ENCODE measurements at places on chromosomes 5 and 9.

GRCh38 chr9:134939080-134939733, 21.5 kb upstream of the FCN1 start:
- DNase-seq: no peak

- DNase-seq: no peak
Observed at GRCh38 chr9:125948887-125949596, 201.9 kb downstream of the PBX3 start.

DNA sequence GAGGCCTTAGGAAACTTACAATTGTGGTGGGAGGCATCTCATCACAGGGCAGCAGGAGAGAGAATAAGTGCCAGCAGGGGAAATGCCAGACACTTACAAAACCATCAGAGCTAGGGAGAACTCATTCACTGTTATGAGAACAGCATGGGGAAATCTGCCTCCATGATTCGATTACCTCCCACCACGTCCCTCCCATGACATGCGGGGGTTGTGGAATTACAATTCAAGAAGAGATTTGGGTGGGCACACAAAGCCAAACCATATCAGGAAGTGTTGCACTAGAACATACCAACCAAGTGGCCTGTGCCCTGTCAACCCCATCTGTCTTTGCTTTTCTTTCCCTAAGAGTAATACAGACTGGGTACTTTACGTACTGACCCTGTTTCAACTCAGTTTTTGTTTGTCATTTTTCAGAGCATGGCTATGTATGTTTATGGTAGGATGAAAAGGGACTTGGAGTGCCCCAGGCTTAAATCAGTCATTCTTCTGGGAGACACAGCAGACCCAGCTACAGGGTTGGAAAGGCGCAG, 58.3 kb upstream of the TGFBR1 start:
- DNase-seq: no peak

DNA sequence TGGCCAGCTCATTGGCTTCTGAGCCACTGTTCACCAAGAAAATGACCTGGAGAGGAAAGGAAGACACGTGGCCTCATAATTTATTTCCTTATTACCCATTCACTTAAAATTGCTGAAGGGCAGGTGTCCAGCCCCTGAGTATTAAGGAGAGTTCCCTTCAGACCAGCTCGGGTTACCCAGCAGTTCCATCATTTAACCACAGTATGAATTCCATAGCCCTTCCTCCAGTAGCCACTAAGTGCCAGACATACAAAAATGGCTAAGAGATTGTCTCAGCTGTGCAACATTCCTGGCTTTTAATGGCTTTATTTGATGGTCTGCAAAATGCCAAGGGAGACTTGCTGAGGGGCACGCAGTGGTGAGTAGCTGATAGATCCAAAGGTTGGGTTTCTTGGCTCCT, 12.5 kb downstream of the AGXT2 start:
- no peak for DNase-seq

DNA sequence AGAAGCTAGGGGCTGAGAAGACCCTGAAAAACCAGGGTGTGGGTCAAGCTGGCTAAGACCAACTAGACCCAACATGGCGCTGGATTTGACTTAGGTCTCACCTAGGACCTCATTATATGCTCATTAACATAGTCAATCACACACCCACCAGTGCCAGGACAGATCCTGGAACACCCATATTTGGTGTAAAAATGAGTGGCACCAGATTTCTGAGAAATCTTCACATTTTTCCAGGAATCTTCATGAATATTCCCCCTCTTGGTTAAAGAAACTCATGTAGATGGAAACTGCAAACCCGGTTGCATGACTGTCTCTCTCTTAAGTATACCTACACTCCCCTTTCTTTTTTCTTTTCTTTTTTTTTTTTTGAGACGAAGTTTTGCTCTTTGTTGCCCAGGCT, 17.9 kb upstream of the RAB14 start:
- DNase-seq: no peak

DNA sequence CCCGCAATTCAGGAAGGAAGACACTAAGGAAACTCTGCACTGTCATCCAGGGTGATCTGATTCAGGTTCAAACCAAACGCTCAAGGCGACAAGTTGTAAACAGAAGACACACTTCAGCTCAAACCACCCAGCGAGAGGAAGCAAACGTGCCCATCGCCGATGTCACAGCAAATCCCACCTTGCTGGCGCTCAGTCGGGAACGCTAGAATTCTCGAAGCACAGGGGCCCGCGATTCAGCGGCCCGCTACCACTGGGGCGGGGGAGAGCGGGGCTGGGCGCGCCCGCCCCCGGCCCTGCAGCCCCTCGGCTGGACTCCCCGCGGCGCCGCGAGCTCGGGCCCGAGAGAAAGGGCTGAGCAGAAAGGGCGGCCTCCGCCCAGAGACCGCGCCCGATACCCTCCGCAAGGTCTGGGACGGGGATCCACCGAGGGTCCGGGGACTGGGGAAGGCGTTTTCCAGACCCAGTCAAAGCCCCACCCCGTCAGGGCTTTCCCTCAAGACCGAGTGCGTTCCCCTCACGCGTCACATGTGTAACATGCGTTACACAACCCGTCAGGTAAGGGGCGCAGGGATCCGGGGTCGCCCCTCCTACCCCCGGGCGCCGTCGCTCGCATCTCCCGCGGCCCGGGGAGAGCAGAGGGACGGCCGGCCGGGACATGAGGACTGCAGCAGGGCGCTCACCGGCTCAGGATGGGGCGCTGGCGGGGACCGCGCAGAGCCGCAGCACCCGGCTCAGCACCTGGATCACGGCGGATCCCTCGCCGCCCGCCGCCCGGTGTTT, 469 bp downstream of the AGTPBP1 start:
- no peak for DNase-seq

GRCh38 chr9:79591458-79591857, 19.7 kb downstream of the TLE4 start:
- DNase-seq: no peak

- no peak for DNase-seq
Observed at GRCh38 chr9:109506097-109506712, 8.1 kb upstream of the PTPN3 start.

- DNase-seq: no peak
Observed at GRCh38 chr9:132458432-132458831, 48.4 kb downstream of the CFAP77 start.

DNA sequence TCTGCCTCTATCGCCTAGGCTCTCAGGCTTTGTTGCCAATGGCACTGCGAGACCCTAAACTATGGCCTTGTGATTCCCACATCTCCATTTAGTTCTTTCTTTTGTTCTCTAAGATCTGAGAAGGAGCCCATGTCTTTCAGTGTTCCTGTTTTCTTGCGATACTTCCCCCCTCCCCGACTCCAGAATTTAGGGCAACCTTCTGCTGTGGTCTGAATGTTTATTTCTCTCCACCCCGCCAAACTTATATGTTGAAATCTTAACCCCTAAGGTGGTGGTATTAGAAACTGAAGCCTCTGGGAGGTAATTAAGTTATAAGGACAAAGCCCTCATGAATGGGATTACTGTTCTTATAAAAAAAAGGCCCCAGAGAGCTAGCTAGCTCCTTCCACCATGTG, 6.4 kb downstream of the TMC1 start:
- no peak for DNase-seq

- no peak for DNase-seq
Observed at GRCh38 chr9:90821697-90822096, 20.1 kb downstream of the SYK start.

DNA sequence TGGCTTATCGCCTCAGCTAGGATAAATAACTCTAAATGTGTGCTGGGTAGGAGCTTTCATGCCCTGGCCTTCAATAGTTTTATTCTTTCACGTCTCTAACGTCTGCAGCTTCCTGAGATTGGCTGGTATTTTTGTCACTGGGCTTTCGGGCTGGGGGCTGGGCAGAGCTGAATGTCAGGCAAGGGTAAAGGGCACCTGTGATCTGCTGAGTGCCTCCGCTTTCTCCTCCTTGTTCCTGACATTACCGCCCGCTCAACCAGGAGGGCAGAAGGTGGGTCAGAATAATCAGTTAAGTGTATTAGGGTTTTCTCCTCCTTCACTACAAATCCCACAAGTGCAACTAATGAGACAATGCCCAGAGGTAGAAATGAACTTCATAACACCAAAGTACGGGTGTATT, 216.6 kb downstream of the TSSK1B start:
- DNase-seq: no peak

- DNase-seq: no peak
Observed at GRCh38 chr9:101265261-101265660, 119.5 kb downstream of the BAAT start.

DNA sequence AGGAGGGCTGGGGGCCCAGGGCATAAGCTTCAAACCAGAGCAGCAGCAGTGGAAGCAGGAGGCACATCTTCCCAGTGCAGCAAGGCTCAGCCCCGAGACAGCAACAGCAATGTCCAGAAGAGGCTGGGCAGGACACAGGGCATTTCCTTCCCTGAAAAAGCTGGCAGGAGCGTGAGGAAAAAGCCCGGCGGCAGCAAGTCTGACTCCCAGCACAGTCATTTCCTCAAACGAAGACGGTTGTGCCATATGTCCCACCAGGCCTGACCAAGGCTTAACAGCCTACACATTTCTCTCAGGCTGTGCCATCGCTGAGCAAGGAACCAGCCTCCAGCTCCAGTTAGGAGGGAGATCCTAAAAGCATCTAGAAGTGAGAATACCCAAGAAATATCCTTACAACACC, 74.5 kb downstream of the APTX start:
- no peak for DNase-seq

DNA sequence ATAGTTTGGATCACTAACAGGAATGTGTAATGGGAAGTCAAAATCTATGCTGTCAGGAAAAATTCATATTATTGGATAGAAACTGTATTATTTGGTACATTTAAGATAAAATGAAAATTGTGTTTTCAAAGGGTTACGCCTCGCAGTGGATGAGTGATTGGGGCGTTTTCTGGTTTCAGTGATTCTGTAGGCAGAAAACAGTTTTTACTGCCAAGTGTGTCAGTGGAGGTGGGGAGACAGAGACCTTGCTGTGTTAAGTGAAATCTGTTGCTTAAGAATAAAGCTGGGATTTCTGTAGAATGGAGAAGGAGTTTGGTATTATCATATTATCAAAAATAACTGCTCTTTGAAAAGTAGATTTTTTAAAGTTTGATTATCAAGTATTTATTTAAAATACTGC, 69.7 kb downstream of the GHR start:
- no peak for DNase-seq

DNA sequence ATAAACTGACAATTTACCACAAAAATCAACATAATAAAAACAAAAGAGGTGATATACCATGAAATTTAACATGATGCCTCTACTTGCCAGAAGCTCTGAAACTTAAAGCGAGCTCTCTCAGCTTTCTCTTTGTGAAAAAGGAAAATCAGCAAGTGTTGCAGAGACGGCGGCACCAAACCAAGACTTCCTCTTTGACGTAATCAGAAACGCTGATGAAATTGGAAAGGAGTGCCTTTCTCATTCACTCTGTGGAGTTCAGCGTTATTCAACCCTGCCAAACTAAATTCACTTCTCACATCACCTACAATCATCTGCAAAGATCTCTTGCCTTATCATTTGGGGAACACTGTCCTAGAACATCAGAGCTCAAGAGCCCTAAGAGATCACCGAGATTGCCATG, 32.2 kb downstream of the ANXA6 start:
- DNase-seq: no peak

- no peak for DNase-seq
Observed at GRCh38 chr5:35902046-35902672, 36.3 kb downstream of the CAPSL start.

GRCh38 chr5:115309751-115310370, 13.4 kb upstream of the CCDC112 start:
- DNase-seq: no peak

DNA sequence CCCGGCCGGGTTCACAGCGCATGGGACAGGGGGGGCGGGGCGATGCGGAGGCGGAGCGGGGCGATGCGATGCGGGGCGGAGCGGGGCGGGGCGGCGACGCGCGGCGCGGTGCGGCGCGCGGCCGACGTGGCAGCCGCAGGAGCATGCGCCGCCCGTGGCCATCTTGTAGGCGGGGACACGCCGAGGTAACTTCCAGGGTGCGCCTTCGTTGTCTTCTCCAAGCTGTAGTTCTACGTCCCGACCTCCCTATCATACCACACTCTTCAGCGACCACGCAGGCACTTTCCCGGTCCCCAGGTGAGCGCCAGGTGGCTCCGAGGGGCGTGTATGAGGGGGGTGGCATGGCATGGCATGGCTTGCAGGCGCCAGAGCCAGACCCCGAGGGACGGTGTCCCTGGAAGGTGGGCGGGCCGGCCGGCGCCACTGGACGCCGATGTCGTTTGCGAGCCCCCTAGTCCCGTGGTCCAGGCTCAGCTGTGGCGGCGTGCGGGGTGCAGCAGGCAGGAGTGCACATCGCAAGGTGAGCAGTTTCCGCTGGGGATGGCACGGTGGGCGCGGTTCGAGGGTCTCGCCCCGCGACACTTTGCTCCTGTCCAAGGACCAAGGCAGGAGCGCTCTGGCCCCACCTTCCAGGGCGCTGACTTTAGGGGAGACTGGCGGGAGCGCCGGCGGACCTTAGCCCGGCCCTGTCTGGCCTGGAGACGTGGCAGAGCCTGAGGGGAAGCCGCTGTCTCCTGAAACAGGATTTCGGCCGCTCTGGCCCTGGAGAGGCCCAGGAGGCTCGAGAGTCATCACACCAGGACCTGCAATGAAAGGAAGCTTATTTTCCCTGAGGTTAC, at the start of gene PRRC1:
Gene PRRC1 (plus strand): TSS at position 161 of the 839 bp plus-strand sequence. CDS start 5,840 bp downstream, outside the sequence.
- DNase-seq: peak; percentile 72

DNA sequence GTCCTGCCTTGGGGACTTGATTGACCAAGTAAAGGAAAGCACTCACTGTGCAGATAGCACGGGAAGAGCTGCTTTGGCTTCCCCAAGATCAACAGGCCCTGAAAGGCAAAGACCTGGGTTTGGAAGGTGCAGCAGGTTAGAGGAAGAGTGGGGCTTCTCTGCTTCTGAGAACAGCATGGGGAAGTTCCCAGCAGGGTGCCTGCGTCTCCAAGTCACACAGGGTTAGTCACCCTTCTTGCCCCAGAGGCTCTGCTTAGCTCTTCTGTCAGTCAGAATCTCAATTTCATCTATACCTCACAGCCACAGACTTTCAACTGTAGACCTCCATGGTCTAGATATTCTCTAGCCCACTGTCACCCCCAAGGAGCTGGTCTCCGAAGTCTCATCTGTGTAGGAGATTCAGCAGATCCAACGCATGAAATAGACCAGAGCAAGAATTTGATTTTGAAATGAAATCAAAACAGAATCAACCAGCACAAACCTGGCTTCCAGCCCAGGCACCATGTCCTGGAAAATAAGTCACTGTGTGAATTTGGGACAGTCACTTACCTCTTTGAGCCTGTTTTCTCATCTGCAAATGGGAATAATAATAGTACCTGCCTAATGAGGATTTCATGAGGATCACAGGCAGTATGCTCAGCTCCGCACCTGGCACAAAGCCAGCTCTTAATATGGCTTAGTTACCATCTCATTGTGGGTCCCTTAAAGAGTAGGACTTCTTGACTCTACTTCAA, 64.0 kb downstream of the SFXN1 start:
- no peak for DNase-seq

GRCh38 chr5:13745508-13745907, 199.0 kb downstream of the DNAH5 start:
- DNase-seq: no peak

- DNase-seq: no peak
Observed at GRCh38 chr5:60521376-60522291, 178.3 kb downstream of the DEPDC1B start.

GRCh38 chr5:127754259-127754658, 51.1 kb downstream of the CCDC192 start:
- DNase-seq: no peak

Data from GDM1 (cell line).